ENCODE measurements at places on chromosomes 4 and X. TPM values are rescaled to one million over a fixed set of nuclear protein-coding genes. Genes with fewer than 3 reads are reported as not detected.

The RTL9 gene
- polyA plus RNA-seq, result 0.18 TPM

The RAPGEF2 gene
- polyA plus RNA-seq, result 49.8 TPM

The PAGE4 gene
- 0.38 TPM for polyA plus RNA-seq

The PCSK1N gene
- polyA plus RNA-seq, result 5.1 TPM

The VCX3B gene
- not detected for polyA plus RNA-seq

The FHDC1 gene
- 4.0 TPM for polyA plus RNA-seq

The NLGN4X gene
- polyA plus RNA-seq, result 14.4 TPM

The FAM47C gene
- not detected for polyA plus RNA-seq

The GPRIN3 gene
- polyA plus RNA-seq, result 7.6 TPM

The TDO2 gene
- polyA plus RNA-seq, result 3.3 TPM

The GPR50 gene
- polyA plus RNA-seq, result not detected
